CD4-positive, alpha-beta T cell treated with Interleukin-1 beta for 1 hour (primary cell): ENCODE measurements at places on chromosomes 5 and 9.
A peak's percentile ranks its signal among the peaks of the same experiment; 100 is the strongest.

GRCh38 chr5:168714046-168714445, 134.9 kb upstream of the PANK3 start:
- no peak for DNase-seq

DNA sequence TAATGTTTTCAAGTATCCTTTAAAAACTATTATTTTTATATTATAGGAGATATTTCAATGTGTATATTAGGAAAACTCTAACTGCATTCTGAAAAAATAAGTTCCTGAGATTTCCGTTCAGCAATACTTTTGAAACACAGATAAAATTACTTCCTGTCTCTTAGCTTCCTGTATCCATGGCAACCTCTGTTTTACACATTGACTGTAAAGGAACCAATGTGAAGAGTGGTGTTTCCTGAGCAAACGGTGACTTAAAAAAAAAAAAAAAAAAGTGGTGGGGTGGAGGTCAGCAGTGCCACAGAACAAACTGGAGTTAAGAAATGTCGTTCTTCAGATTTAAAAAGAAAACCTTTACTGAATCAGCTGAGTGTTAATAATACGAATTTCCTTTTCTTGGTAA, at the start of gene LRRC70:
Gene LRRC70 (plus strand): TSS at position 280 of the 400 bp plus-strand sequence. CDS start 620 bp downstream, outside the sequence.
- peak; percentile 83 for DNase-seq

GRCh38 chr5:54108136-54108535, 202.2 kb downstream of the ARL15 start:
- DNase-seq = no peak

DNA sequence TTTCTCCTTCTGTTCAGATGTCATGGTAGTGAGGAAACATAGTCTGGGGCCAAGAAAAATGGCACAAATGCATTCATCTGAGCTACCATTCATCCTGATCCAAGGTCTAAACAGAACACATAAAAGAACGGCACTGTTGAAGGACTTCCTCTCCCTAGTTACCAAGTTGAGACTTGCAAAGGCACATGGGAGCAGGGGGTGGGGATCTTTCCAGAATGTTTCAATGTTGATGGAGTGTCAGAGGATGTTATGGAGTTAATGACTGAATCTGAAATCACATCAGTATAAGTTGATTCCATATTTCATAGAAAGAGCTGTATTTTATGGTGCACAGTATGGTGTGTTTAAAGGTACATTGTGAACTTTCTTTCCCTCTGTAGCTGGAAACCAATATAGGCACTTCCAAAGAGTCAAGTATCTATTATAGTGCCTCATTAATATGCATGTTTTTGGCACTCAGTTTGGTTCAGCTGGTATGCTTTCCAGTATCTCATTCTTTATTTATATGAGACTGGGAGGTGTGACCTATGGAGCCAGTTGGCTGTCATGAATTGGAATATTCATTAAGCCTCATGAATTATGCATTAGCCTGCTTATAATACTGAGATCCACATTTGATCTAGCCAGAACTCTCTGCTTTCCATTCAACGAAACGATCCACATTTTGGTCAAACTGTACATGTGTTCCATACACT, 603.0 kb downstream of the NR2F1-AS1 start:
- DNase-seq = no peak

DNA sequence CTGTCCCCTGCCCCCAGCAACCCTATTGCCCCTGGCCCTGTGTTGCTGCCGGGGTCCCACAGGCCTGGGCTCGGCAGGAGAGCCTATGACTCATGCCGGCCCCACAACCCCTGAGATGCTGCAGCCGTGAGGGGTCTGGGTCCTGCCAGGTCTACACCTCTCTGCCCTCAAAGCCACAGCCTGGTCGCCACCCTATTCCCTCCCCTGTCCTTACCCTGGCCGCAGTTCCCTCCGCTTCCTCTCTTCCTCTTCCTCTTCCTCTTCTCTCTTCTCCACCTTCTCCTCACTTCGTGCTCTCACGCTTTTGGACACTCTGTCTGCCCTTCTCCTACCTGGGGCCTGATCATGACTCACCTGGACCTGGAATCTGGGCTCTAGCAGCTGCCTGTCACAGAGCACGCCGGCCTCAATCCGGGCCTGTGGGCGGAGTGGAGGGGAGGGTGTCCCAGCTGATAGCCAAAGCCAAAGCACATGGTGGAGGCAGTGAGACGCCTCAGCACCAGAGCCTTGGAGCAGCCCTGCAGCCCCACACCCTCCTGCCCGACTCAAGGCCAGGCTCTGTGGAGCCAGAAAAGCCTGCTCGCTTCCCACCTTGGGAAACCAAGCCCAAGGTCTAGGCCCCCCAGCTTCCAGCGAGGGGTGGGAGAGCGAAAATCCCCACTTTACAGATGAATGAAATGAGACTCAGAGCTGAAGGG, 26.8 kb upstream of the CSF1R start:
- no peak for DNase-seq

DNA sequence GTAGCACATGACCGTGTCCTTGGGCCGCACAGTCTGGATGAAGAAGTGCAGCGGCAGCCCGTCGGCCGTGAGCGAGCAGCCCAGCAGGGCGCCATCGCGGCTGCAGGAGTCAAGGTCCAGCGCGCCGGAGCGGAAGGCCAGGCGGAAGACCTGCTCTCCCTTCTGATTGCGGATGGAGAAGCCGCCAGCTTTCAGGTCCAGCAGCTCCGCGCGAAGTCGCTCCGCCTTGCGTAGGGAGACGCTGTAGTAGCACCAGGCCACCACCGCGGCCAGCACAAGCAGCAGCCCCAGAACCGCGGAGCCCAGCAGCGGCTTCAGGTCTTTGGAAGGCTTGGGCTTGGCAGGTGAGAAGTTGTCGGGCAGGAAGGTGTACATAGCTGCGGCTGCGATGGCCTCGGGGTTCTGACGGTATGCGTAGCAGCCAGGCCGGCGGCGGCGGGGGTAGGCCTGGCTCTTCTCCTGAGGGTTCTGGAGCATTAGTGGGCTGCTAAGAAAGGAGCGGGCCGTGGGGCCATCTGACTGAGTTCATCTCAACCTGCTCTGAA, 4.2 kb downstream of the MYORG start:
- no peak for DNase-seq

DNA sequence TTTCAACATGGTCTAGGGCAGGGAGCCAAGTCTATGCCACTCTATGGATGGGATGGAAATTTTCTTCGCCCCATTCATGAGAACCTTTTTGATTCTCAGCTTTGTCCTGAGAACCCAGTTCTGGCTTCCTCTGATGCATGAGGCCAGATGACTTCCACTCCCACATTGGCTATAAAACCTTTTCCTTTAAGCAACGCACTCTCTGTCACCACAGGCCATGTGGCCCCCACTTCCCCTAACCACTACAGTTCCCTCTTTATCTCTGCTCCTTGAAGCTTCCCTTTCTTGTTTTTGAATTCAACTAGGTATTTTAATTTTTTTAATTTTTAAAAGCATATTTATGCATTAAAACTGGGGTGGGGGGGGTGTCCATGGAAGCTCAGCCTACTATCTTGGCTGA, 401.3 kb downstream of the ENC1 start:
- DNase-seq = peak; percentile 1

- DNase-seq = no peak
Observed at GRCh38 chr9:36942891-36943290, 91.2 kb downstream of the PAX5 start.

- no peak for DNase-seq
Observed at GRCh38 chr5:108548684-108549596, 167.0 kb upstream of the FBXL17 start.

DNA sequence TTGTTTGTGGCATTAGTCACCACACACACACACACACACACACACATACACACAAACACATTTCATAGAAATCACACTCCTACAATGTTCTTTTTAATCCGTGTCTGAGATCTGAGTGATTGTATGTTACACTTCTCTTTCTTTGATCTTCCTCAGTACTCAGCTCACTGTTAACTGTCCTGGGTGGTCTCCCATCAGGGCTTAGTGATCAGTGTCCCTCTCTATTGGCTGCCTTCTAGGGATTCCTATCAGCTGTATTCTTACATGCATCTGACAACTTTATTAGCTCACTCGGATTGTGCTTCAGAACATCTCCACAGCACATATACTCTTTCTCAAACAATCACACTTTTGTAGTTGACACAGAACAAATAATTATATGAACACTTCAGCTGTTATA, 170.2 kb upstream of the POU5F2 start:
- no peak for DNase-seq

DNA sequence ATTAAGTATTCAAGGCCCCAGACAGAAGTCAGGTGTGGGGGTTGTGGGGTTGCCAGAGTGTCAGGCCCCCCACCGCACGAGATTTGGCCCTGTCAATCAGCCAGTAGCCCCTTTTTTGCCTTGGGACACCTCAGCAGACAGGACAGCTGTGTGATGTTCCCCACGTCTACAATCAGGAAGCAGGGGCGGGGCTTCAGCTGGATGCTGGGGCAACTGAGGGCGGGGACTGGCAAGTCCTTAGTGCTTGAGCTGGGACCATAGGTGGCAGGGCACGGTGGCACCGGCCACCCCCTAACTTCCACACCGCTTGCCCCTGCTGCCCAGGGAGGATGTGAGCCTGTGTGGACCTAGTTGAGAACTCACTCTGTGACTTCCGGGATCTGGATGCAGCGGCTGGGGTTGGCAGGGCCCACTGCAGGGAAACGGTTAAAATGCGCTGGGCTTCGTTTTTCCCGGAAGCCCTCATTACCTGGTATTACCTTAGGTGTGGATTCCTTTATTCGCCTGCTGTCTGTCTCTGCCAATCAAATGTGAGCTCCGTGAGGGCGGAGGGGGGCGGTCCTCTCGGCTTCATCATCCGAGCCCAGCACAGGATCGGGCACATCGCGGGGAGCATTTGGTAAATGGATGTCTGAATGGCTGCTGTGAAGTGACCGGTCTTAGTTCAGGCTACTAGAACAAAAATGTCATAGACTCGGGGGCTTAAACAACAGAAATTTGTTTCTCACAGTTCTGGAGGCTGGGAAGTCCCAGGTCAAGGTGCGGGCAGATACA, 7.5 kb upstream of the GTF3C5 start:
- DNase-seq = peak; percentile 33

DNA sequence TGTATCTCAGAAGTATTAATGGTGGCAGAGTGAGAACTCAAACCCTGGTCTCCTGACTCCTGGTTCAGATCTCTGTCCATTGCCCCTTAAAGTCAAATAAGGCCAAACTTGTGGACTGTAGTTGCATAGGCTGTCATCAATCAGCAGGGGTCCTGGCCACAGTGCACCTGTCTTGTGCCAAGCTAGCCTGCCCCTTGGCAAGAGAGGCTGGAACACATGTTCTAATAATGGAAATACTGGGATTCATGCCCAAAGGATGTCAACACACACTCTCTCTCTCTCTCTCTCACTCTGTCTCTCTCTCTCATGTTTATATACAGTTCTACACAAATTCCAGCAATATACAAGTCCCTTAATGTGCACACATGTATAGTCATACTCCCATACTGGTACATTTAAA, 44.3 kb downstream of the GLRA1 start:
- DNase-seq = no peak

DNA sequence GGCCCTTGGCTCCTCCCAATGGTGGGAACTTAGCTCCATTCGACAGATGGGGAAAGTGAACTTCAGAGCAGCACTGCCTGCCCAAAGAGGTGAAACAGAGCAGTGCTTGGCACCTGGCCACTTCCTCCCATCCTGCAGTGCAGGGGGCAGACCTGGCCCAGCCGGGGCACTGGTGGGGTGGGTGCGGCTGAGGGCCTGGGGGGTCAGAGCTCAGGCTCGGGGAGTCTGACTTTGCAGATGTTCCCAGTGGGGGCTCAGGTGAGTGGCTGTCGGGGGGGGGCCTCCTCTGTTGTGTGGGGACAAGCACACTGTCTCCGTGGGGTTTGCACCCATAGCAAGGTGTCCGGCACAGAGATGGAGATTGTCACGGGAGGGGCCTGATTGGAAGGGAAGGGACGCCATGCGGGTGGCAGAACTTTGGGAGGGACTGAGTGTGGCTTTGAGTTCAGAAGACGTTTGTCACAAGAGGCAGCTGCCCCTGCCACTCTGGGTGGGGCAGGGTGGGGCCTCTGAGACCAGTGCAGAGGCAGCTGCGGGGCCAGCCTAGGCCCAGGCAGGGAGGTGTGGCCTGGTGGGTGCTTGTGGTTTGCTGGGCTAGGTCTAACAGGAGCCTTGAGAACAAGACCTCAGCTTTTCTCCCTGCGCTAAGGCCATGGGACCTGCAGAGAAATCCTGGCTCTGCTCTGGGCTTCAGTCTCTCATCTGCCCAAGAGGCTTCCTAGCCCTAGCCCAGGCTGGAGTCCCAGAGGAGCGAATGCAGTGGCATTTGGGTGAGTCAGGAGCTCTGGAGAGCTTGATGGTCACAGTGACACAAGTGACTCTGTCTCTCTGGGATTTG, 2.5 kb downstream of the MYMK start:
- DNase-seq = no peak

- DNase-seq = no peak
Observed at GRCh38 chr9:114310471-114311450, 12.1 kb upstream of the ORM1 start.

DNA sequence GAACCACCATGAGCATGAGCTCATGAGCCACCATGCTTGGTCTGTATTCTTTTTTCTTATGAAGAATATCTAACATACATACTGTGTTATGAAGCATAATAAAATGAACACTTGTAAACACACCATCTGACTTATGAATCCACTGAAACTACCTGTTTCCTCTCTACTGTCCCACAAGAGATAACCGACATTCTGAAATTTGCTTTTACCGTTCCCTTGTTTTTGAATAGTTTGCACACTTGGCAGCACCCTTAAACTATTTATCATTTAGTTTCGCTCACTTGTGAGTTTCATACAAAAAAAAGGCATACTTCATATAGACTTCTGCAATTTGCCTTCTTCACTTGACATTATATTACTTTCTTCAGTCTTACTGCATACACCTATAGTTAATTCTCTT, 8.9 kb downstream of the LARS1 start:
- DNase-seq = no peak

- no peak for DNase-seq
Observed at GRCh38 chr5:93929131-93929530, 187.7 kb upstream of the POU5F2 start.

GRCh38 chr5:96958977-96959376, 23.1 kb downstream of the LNPEP start:
- no peak for DNase-seq

- no peak for DNase-seq
Observed at GRCh38 chr9:137237759-137238726, 3.0 kb upstream of the TUBB4B start.

- no peak for DNase-seq
Observed at GRCh38 chr9:108209132-108209685, 646.6 kb downstream of the ACTL7B start.

DNA sequence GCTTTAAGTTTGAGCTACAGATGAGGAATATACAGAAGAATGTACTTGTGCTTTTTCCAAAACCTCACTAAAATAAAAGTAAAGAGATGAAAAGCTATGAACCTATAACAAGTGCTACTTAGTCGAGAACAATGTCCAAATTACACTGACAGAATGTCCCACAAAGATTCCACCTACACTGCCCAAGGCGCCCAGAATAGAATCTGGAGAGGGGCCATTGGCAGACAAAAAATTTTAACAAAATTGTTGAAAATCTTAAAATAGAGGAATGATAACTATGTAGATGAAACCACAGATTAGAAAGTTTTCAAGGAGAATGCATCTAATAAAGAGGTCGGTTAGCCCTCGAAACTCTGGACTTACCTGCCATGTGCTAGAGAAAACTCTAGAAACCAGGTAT, 235.3 kb downstream of the CETN3 start:
- no peak for DNase-seq
